T-cell (primary cell): ENCODE measurements at places on chromosomes 3 and 15. TPM values are rescaled to one million over a fixed set of nuclear protein-coding genes. Genes with fewer than 3 reads are reported as not detected.
A peak's percentile ranks its signal among the peaks of the same experiment; 100 is the strongest.

CIDEC gene
- not detected for total RNA-seq

- DNase-seq, result no peak
Observed at GRCh38 chr3:174598885-174599439, 260.2 kb upstream of the NAALADL2 start.

- DNase-seq, result no peak
Observed at GRCh38 chr3:78277801-78278200, 1237.9 kb downstream of the ROBO2 start.

GRCh38 chr3:13427662-13428603 lies 7.8 kb upstream of the NUP210 start:
- peak; percentile 42 for DNase-seq

STAC gene
- total RNA-seq, result not detected

- no peak for DNase-seq
Observed at GRCh38 chr3:49653621-49654020, 20.5 kb upstream of the APEH start.

GRCh38 chr3:152539191-152539764 lies 270.5 kb downstream of the MBNL1 start:
- DNase-seq, result no peak

DNA sequence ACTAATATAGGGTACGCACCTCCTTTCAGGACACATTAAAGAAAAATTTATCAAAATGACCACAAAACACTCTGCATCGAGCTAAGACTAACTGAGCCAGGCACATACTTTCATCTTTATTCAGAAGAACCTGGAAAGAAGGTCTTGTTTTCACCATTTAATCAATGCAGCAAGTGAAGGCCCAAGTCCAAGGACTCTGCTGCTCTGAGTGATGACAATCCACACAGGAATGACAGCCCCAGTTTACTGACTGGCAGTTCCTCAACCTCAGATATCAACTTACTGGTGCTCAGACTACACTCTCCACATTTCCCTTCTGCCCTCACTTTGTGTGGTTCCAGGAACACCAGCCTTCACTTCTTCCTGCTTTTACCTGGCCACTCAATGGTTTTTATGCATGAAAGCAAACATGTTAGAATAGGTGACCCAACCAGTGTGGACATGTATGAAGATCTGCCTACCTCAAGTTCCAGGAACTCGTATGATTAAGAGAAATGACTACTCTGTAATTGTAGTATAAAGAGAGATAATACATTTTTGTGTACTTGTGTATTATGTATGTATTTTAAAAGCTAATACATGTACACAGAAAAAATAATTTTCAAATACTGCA lies 29.1 kb upstream of the RASA2 start:
- DNase-seq, result no peak

GRCh38 chr15:87527416-87527815 lies 729.1 kb downstream of the NTRK3 start:
- DNase-seq, result no peak

DNA sequence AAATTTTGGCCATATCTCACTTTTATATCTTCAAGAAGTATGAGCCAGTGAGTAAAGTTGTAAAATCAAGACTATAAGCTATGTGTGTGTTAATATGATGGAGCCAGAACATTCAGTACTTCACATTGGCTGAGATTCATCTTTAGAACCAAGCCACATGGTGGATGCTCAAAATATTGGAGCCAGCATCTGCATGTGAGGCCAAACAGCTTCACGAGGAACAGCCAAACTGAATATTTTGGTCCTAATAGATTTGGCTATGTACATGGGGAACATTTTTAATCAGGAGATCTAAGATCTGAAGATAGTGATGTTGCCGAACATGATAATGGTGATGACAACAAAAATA lies 1089.8 kb downstream of the TUSC7 start:
- no peak for DNase-seq

DNA sequence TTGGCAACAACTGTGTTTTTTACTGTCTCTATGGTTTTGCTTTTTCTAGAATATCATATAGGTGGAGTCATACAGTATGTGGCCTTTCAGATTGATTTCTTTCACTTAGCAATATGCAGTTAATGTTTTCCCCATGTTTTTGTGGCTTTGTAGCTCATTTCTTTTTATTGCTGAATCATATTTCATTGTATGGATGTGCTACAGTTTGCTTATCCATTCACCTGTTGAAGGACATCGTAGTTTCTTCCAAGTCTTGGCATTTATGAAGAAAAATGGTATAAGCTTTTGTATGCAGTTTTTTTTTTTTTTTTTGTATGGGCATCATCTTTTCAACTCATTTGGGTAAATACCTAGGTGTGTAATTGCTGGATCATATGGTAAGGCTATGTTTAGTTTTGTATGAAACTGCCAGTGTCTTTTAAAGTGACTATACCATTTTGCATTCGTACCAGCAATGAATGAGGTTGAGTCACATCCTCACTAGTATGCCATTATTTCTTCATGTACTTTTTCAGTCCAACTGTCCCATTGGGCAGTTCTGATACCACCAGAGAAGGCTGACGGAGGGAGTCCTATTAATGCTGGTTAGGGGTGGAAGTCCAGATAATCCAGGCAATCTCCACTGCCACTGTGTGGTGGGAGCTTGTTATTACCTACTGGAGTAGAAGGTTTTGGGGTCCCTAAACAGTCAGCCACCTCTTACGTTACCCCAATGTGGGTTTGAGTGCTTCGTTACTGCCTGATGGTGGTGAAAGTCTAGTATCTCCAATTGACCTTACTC lies 210.5 kb downstream of the DOCK3 start:
- no peak for DNase-seq

GRCh38 chr3:90128391-90128790 lies 1021.0 kb downstream of the EPHA3 start:
- no peak for DNase-seq

DNA sequence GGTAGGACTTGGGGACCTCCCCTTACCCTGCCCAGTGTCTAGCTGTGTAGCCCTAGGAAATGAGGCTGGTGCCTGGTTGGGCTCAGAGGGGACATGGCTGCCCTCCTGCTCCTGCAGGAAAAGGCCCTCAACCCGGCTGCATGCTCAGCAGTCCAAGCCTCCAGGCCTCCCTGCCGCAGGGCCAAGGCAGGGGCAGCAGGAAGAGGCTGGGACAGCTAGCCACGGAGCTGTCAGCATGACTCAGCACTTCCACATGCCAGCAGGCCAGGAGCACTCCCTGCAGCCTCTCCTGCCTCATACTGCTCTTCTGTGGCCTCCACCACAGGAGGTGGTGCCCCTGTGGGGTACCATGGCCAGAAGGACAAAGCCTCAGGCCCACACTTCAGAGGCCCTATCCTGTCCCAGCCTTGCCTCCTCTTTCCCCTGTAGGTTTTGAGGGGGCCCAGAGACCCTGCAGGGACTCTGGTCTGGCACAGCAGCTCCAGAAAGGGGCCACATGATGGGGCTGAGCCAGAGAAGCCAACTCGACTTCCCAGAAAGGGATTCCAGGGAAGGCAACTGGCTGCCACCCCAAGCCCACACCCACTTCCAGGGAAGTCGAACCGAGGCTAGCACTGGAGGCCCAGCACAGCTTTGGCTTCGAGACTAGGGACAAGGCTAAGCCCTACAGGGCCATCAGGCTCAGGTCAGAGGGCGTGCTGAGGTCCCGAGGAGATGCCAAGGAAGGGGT lies 19.5 kb downstream of the TKT start:
- no peak for DNase-seq

TMEM266 gene
- not detected for total RNA-seq

- no peak for DNase-seq
Observed at GRCh38 chr15:89021224-89021623, 67.0 kb upstream of the ABHD2 start.

OR5K2 gene
- total RNA-seq, result not detected

DNA sequence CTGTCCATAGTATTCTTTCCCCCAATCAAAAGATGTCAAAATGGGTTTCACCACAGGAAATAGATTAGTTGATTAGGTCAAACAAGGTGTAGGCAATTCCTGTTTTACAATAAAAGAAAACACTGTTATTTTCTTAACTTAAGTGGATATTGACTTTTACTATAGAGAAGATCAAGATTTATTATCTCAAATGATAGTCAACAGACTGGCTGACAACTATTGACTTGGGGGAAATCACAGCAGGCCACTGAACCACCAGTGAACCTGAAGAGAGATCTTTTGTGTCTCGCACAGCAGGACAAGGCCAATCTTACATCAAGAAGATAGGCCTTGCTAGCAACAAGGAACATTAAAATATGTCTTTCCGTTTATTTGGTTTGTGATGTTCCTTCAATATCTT lies 1187.6 kb downstream of the SI start:
- DNase-seq, result no peak

DNA sequence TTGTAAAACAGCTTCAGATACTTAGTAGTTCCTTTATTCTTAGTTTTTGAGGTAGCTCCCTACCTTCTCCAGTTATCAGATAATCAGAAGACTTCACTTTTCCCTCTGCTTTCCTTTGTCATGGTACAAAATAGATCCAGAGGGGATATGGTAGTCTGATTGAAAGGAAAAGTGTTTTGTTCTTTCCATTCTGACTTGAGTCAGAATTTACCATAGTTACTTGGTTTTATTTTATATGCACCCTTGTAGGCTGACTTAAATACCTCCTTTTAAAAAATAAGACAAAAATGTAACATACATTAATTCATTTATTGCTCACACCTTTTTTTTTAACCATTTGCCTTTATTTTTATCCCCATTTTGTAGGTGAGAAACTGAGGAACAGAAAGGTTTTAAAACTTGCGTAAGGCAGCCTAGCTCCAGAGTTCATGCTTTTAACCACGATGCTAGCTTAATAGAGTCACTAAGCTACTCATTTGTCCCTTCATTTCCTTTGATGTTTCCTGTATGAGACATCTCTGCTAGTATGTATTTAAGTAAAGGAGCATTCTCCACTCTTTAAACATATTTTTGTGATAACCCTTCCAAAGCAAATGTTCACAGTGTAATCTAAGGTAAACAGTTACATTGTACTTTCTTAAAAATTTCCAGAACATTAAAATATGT lies 187.5 kb downstream of the KLHL25 start:
- DNase-seq, result no peak

GOLGA6D gene
- total RNA-seq, result not detected

GRCh38 chr15:64635499-64636495 lies 139.6 kb downstream of the RBPMS2 start:
- no peak for DNase-seq

DNA sequence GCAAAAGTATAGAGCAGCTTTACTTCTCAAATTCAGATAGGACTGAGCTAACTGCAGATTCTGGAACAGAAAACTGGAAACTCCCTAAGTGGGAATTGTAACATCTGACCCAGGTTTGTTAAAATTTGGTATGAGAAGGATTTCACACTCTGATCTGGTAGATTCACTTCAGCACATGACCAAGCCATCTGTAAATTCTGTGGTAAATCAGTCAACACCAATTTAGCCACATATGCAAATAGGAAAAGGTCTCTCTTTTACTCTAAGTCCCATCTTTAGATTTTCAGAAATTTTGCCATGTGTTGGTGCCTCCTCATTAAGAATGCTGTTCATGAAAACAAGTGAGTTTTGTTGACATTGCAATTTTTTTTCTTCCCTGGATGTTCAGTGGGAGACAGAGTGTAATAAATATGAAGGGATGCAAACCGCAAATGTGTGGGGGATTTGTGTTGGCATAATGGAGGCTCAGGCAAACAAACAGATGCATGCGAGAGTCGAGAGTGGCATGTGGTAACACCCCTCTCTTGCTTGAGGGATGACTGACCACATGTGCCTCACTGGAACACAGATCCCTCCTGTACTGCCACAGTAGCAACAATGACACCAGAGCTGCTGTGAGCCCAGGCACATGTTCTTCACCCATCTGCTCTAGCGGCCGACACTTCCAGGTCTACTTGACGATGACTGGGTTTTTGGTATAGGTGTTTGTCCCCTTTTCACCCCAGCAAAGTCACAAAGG lies 146.6 kb downstream of the FEZF2 start:
- no peak for DNase-seq

DNA sequence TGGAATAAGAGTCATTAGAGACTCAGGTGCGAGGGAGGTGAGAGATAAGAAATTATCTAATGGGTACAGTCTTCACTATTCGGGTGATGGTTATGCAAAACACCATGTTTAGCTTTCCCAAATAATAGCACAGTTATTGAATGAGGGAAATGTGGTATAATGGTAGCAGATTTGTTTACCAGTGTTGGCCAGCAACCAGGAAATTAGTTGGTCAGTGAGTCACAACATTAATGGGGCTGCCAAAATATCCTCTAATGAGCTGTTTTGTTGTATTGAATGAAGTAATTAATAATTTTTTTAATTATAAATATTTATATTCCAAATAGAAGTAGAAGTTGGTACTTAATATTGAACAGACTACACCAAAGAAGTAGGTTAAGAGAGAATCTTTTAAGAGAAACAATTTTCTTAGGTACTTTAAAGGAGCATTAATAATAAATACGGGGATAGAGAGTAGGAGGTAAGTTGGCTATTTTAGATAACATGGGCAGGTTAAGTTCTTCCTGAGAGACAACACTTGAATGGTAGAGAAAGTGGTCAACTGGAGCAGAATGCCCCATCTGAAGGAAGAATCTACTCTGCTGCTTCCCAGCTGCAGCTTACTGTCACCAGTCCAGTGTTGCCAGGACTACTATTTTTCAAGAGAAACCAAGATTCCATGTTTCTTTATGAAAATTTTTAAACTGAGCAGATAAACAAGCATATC lies 218.8 kb downstream of the UBE2E2 start:
- no peak for DNase-seq

DNA sequence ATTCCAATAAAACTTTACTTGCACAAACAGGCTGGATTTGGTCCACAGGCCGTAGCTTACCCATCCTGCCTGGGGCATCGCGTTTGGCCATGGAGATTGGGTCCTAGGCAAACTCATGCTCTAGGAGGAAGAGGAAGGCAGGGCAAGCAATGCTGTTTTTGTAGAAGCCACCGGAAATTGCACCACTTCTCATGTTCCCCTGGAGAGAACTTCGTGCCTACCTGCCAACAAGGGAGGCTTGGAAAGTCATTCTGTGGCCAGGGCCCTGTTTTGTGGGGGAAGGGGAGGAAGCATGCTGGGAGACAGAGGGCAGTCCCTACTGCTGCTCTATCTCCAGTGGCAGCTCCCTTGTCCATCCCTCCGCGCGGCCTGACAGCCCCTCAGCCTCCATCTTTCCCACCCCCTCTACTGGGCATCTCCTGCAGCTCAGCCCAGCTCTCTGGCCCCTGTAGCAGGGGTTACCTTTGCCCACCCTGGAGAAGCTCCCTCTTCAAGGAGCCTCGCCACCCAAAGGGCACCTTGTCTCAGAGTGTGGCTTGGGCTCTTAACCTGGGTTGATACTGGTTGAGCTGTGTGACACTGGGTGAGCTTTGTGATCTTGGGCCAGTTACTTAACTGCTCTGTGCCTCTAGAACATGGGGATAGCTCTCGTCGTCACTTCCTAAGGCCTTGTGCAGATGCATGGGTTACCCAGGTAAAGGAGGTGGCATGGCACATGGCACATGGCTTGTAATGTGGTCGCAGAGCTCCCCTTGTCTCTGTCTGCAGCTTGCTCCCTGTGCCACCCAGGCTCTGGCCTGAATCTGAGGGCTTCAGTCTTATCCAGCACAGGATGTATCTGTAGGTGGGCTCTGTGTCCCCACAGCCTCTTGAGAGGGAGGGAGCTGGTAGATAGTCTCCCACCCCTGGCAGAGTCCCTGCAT lies 6.1 kb downstream of the ABTB1 start:
- DNase-seq, result no peak

FETUB gene
- total RNA-seq, result not detected

- no peak for DNase-seq
Observed at GRCh38 chr15:78052001-78052401, 25.5 kb downstream of the TBC1D2B start.
